ENCODE measurements at places on chromosomes 4 and X.

GRCh38 chrX:75625232-75625631 lies 102.4 kb upstream of the ZDHHC15 start:
- DNase-seq, result no peak

- no peak for DNase-seq
These were observed 323.2 kb upstream of the PCDH7 start for GRCh38 chr4:30396772-30397475.

- DNase-seq, result no peak
These were observed 11.2 kb downstream of the DAPP1 start for GRCh38 chr4:99827857-99828256.

DNA sequence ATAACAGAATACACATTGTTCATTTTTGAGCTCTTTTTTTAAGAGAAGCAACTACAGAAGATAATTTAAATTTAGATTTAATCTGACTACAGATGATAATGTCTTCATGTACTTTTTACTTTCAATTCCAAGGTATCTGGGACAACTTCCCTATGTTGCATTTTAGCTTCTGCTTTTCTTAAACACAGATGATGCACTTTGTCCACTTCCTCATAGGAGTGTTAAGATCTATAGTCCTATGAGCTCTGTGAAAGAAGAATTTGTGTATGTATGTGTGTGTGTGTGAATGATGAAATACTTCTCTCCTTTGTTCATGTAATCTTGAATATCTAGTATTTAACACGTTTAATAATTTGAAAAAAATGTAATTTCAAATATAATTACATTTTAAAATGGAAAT lies 5.3 kb upstream of the FHIP1A start:
- DNase-seq, result no peak

- no peak for DNase-seq
These were observed 10.3 kb upstream of the RAB40A start for GRCh38 chrX:103529550-103529949.

DNA sequence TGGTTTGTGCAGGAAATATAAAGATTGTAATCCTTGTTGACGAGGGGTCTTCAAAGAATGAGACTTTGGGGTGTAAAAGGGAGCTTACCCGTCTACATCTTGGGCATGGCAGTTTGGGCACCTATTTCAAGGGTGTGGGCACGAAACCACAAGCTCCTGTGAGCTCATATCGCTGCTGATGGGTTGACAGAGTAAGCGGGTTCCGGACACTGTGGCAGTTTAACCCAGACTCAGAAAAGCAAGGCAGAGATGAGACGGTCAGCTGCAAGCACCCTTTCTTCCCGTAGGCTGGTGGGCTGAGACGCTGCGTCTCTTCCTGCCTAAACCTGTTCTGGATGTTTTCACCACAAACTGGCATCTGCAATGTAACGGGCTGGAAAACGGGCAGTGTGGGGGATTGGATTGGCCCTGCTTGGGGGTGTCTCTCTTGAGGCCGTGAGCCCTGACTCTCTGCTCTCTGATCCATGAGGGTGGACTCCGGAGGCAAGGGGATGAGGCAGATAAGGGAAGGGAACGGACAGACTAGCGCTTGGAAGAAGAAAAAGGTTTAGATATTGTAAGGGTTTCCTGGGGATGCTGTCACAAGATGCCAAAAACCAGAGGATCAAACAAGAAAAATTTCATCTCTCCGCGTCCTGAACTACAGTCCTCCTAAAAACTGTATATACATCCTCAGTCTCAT lies 237.5 kb downstream of the SHOX start:
- no peak for DNase-seq

- no peak for DNase-seq
These were observed 16.7 kb upstream of the SOD3 start for GRCh38 chr4:24778464-24779225.

DNA sequence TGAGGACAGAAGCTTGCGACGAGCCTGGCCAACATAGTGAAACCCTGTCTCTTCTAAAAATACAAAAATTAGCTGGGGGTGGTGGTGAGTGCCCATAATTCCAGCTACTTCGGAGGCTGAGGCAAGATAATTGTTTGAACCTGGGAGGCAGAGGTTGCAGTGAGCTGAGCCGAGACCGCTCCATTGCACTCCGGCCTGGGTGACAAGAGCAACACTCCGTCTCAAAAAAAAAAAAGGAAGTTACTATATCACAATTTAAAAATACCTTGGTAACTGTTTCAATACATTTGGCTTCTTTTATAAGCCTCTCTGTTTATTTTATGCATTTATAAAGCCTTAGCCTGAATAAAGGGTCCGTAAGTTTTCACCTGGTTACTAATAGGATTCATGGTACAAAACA lies 46.6 kb upstream of the CHRNA9 start:
- DNase-seq, result no peak

- DNase-seq, result no peak
These were observed 99.0 kb upstream of the DUSP21 start for GRCh38 chrX:44744799-44745198.

DNA sequence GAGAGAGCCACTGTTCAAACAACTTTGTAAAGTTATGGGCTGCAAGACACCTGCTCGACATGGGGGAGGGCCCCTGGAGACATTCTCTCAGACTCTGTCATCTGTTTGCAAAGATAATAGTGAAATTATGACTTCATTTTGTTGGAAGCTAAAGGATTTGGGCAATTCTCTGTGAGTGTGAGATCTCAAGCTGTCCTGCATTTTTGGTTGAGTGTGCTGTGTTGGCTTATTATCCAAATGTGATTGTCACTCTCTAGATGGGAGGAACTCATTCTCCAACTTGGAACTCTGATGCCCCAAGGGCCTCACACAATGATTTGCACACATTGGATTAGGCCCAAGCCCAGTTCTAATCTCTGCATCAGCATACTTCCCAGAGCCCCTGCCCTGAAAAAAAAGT lies 63.7 kb downstream of the STK32B start:
- no peak for DNase-seq

GRCh38 chrX:130080791-130081367 lies 29.4 kb downstream of the ELF4 start:
- DNase-seq, result no peak

- DNase-seq, result no peak
These were observed 30.6 kb downstream of the USP46 start for GRCh38 chr4:52628543-52628942.

DNA sequence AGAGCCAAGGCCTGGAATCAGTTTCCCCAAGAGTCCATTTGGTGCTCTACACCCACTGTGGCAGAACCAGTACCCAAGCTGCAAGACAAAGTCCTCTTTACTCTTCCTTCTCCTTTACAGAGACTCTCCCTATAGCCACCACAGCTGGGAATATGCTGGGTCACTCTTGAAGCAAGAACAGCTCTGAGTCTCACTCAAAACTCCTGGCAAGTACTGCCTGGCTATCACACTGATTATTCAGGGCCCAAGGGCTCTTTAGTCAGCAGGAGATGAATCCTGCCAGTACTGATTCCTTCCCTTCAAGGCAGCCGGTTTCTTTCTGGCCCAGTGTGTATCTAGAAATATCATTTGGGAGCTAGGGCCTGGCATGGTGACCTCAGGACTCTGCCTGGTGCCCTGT lies 130.9 kb downstream of the AR start:
- DNase-seq, result no peak

- no peak for DNase-seq
These were observed 773 bp downstream of the DAPP1 start for GRCh38 chr4:99817309-99817890.

- DNase-seq, result no peak
These were observed 181.3 kb downstream of the RAB28 start for GRCh38 chr4:13302876-13303275.

DNA sequence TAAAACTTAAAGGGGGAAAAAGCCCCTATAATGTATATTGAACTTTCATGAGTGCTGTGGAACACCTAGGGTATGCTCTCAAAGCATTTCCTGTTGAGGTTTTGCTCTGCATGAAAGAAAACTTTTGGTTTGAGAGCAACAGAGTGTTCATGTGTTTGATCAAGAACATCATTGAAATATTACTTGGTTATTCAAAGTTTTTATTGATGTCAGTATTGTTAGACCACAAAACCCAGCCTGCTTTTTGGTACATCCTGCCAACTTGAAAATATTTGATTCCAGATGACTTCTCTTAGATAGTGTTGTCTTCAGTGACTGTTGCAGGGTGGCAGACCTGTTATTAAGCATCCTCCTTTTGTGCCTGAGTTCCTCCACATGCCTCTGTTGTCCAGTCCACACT lies 68.0 kb downstream of the N4BP2 start:
- no peak for DNase-seq

GRCh38 chrX:67044029-67044653 lies 405.3 kb upstream of the EDA2R start:
- DNase-seq, result no peak

GRCh38 chr4:35900286-35901243 lies 343.7 kb downstream of the ARAP2 start:
- no peak for DNase-seq

DNA sequence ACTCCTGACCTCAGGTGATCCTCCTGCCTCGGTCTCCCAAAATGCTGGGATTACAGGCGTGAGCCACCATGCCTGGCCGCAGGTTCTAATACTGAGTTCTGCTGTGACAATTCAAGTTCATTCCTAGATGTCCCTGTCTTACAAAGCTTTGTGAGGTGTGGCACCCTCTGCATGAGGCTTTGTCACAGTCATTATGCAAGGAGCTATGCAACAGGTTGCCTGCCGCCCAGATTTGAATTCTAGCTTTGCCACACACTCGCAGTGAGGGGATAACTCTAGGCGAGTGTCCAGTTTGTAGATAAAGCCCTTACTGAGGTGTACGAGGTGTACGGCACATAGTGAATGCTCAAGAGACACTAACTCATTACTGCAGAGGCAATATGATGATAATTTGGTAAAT lies 3.5 kb downstream of the CCDC110 start:
- DNase-seq, result no peak

- DNase-seq, result no peak
These were observed 35.3 kb upstream of the DCX start for GRCh38 chrX:111447298-111447697.

GRCh38 chrX:45138525-45138924 lies 62.2 kb downstream of the DIPK2B start:
- DNase-seq, result no peak

GRCh38 chr4:186693159-186693815 lies 30.4 kb downstream of the FAT1 start:
- no peak for DNase-seq

GRCh38 chr4:36310793-36311192 lies 29.4 kb downstream of the DTHD1 start:
- DNase-seq, result no peak

GRCh38 chr4:40662962-40663604 lies 33.4 kb upstream of the RBM47 start:
- DNase-seq, result no peak

Data from cerebellum (tissue), 4 donors.